Urinary bladder (tissue), 4 donors: ENCODE measurements at places on chromosomes 4 and X. TPM values are rescaled to one million over a fixed set of nuclear protein-coding genes. Genes with fewer than 3 reads are reported as not detected.

The SASH3 gene
- 6.4 TPM for polyA plus RNA-seq

DNA sequence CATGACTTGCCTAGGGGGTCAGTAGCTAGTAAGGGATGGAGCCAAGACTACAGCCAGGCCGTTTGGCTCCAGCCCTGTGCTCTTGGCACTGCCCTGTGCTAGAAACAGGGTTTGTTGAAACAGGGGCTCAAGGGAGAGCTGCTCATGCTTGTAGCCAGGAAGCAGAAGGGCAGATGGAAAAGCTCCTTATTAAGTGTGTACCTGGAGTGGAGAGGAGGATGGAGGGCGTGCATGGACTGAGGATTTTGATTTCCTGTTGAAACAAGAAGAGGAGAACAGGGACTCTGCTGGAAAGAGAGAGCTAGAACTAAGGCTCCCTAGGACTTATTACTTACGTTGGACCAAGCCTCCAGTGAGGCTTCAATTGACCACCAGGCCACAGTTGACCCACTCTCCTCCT is 363.0 kb downstream of the MID1IP1 start:
- no peak for DNase-seq

The NUDT11 gene
- polyA plus RNA-seq = 5.6 TPM

The TASL gene
- polyA plus RNA-seq = 0.48 TPM

DNA sequence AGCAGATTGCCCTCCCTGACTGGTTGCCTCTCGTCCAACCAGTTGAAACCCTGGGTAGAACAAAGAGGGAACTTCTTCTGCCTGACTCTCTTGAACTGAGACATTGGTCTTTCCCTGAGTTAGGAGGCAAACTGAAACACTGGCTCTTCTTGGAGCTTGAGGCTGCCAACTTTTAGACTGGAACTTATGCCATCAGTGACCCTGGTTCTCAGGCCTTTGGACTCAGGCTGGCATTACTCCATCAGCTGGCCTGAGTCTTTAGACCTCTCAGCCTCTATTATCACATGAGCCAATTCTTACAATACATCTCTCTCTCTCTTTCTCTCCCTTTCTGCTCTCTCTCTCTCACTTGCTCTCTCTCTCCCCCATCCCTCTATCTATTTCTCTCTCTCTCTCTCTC is 86.4 kb downstream of the EMCN start:
- no peak for DNase-seq
